ENCODE measurements at places on chromosomes 1 and 21.

DNA sequence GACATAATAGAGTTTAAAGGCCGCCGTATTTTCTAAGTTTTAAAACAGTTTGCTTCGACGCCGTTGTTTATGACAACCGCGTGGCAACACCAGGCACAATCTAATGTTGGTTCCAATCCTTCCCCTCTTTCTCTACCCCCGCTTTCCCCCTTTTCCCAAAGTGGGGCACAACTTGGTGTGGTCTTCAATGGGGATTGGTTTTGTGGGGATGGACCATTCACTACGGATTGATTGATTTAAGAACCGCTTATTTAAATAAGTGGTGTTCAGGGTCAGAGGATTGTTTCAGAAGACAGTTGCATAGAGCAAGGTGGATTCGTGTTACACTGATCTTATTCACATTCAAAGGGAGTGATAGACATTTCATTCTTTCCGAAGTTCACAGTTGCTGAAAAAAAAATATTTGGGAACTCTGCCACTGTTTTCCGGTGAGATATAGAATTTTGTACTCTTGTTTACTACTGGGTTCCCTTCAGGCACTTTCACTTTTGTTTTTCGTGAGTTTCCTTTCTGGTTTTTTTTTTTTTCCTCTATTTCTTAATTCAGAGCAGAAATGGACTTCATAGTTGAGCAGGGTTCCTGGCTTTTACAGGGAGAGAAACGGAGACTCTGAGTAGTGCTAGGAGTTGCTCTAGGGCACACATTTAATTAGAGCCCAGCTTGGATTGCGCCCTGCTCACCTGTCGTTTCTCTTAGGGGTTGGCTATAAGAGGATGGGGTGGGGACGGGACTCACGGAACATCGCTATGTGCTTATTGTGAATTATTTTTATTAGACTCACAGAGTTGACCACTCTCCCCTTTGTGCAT is 79.6 kb upstream of the AK4 start:
- DNase-seq: no peak

DNA sequence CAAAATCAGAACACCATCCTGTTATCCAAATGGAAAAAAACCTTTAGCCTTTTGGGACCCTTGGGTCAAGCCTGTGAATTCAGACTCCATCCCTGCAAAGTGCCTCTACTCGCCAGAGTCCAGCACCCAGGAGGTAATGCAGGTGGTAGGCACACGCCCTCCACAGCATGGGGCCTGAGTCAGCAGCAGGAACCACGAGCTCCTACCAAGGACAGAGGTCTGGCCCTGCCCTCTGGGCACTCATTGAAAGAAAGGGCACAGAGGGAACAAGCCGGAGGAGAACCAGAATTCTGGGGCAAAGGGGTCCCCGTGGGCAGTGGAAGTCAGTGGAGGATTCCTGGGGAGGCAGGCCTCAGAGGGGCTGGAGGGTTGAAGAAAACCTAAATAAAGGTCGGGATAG is 438.1 kb downstream of the NPHP4 start:
- no peak for DNase-seq

DNA sequence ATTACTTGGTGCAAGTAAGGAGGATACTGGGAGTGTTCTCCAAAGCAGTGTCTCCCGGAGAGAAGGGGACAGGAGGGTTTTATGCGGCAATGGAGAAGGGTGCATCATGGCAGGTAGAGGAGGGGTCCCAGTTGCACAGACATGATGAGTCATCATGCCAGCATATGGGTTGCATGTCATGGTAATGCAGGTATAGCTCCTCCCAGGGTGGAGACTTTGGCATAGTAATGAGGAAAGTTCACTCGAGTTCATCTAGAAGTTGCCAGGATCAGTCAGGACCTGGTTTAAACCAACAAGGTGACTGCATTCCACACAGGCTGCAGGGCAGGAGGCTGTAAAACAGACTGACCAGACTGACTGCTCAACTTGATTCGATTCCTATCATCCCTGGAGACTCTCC is 355.7 kb upstream of the DUSP10 start:
- DNase-seq: no peak

DNA sequence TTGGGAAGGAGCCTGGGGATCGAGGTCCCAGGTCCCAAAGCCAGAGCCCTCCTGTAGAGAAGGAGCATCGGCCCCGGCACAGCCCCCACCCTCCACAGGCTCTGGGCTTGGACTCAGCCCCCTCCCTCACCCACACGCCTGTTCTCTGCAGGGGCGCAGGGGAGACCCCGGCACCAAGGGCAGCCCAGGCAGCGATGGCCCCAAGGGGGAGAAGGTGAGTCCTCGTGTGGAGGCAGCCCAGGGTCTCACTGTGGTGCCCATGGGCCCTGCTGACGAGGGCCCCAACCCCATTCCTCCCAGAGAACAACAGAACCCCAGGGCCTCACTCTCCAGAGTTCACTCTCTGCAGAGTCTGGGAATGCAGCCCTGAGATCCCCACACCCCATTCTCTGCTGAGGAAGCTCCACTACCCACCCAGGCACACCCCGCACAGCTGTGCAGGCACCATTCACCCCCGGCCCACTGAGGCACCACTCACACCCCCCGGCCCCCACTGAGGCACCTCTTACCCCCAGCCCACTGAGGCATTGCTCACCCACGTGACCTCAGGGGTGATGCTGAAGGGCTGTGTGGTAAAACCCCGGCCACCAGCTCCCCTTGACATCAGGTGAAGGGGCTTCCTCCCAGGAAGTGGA is 21.8 kb downstream of the COL6A2 start:
- DNase-seq: no peak

- no peak for DNase-seq
Observed at GRCh38 chr1:201537891-201538611, 876 bp upstream of the NAV1 start.

GRCh38 chr1:28783363-28783762 is 28.6 kb upstream of the OPRD1 start:
- DNase-seq: no peak

GRCh38 chr1:39609618-39610331 is 29.7 kb downstream of the HEYL start:
- DNase-seq: no peak

DNA sequence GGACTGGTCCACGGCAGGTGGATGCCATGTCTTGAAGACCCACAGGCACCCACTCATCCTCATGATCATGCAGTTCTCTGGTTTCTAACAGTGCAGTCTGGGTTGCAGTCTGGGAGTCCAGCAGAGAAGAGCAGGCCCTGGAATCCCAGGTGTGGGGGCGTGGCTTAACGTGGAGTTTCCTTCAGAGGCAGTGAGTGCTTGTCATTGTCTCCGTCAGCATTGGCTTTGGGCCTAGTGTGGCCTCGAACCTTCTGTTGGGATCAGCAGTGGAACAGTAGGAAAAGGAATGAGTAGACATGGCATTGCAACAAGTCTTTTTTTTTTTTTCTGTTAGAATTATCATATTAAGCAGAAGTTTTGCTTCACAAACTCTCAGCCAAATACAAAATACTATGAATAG is 12.8 kb downstream of the LGALS8 start:
- DNase-seq: no peak

- DNase-seq: no peak
Observed at GRCh38 chr1:27157194-27157593, 2.3 kb upstream of the SLC9A1 start.

GRCh38 chr1:61332196-61332753 is 249.9 kb downstream of the NFIA start:
- no peak for DNase-seq

All from hippocampal formation (tissue), 2 donors.